Tibial nerve (tissue), 4 donors: ENCODE measurements at places on chromosomes 6 and 20.

GRCh38 chr20:51492167-51493092, 50.1 kb downstream of the NFATC2 start:
- peak overlapping the region; percentile 3 for H3K4me3 ChIP-seq
- H3K27me3 ChIP-seq, result no peaks in the 10 kb centered on the region
- H3K4me1 ChIP-seq, result peaks cover 27% of the 10 kb centered on the region
- DNase-seq, result no peak
- H3K36me3 ChIP-seq, result no peaks in the 10 kb centered on the region

DNA sequence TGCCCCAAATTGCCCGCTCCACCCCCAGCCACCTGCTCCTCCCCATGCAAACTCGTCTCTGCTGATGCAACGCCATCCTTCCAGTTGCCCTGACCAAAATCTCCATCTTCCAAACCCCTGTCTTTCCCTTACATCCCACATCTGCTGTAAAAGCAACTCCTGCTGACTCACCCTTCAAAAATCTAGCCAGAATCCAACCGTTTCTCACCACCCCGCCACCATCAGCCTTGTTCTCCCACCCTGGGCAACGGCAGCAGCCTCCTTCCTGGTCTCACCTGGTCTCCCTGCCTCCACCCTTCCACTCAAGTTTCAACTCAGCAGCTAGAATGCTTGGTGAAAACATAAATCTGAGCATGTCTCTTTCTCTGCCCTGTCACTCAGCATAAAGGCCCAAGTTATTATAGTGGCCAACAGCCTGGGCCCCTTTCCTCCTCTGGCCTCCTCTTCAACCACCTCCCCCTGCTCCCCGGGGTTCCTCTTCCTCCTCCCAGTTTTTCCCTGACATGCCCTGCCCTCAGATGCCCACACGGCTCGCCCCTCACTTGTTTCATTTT, 7.2 kb upstream of the SYNJ2 start:
- H3K27me3 ChIP-seq, result no peaks in the 10 kb centered on the region
- no peak overlapping the region for H3K27ac ChIP-seq
- H3K36me3 ChIP-seq, result no peaks in the 10 kb centered on the region

- no peaks in the 10 kb centered on the region for H3K27me3 ChIP-seq
- no peaks in the 10 kb centered on the region for H3K36me3 ChIP-seq
- DNase-seq, result no peak
- H3K27ac ChIP-seq, result no peak overlapping the region
- H3K4me3 ChIP-seq, result no peak overlapping the region
Observed at GRCh38 chr6:14626556-14626955, 509.0 kb downstream of the CD83 start.

GRCh38 chr6:130934848-130935585, 107.8 kb downstream of the SMLR1 start:
- H3K4me1 ChIP-seq, result peaks cover 34% of the 10 kb centered on the region
- H3K27me3 ChIP-seq, result no peaks in the 10 kb centered on the region
- H3K4me3 ChIP-seq, result no peak overlapping the region
- peak overlapping the region; percentile 84 for H3K27ac ChIP-seq
- H3K36me3 ChIP-seq, result no peaks in the 10 kb centered on the region

- H3K4me3 ChIP-seq, result no peak overlapping the region
- no peak for DNase-seq
- H3K27ac ChIP-seq, result no peak overlapping the region
- no peaks in the 10 kb centered on the region for H3K36me3 ChIP-seq
Observed at GRCh38 chr6:94190030-94190429, 770.7 kb upstream of the EPHA7 start.

DNA sequence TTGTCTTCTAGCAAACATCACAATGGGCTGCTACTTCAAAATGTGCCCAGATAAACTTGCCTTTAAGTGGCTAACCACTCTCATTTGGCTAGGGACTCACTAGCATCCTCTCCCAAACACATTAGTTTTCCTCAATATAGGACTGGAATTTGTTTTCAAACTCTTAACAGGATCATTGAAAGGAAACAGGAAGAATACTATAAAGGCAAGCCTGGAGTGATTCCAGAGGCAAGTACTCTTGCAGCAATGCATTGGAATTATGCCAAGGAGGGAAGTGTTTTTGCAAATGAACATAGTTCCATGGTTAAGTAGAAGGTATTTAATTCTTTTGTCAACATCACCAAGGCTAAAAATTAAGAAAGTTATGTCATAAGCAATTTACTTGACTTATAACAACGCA, 12.2 kb downstream of the EPHA7 start:
- no peaks in the 10 kb centered on the region for H3K4me1 ChIP-seq
- H3K27ac ChIP-seq, result no peak overlapping the region
- no peak overlapping the region for H3K4me3 ChIP-seq
- no peaks in the 10 kb centered on the region for H3K36me3 ChIP-seq
- no peak for DNase-seq
- no peaks in the 10 kb centered on the region for H3K27me3 ChIP-seq

DNA sequence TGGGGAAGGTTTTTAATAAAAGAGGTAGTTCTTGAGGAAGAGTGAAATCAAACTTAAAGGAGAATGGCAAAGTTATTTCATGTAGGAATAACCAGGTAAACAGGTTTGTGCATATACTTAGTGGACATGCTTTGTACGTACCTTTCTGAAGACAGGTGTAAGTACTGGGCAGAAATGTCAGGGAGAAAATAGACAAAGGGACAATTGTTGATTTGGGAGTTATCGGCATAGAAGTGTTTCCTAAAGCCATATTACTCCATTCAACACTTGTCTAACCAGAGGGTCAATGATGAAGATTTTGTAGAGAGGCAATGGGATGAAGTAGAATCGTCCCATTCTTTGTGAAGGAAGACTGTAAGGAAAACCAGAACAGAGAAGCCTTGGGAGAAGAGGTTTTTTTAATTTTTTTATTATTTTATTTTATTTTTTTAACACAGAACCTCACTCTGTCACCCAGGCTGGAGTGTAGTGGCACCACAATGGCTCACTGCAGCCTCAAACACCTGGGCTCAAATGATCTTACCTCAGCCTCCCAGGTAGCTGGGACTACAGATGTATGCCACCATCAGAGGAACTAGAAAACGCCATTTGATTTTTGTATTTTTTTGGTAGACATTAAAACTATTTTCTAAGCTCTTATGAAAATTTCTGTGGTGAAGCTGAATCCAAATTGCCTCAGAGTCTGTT, 18.0 kb downstream of the SMAP1 start:
- no peaks in the 10 kb centered on the region for H3K4me1 ChIP-seq
- no peaks in the 10 kb centered on the region for H3K27me3 ChIP-seq
- DNase-seq, result no peak
- H3K36me3 ChIP-seq, result no peaks in the 10 kb centered on the region
- H3K27ac ChIP-seq, result no peak overlapping the region

DNA sequence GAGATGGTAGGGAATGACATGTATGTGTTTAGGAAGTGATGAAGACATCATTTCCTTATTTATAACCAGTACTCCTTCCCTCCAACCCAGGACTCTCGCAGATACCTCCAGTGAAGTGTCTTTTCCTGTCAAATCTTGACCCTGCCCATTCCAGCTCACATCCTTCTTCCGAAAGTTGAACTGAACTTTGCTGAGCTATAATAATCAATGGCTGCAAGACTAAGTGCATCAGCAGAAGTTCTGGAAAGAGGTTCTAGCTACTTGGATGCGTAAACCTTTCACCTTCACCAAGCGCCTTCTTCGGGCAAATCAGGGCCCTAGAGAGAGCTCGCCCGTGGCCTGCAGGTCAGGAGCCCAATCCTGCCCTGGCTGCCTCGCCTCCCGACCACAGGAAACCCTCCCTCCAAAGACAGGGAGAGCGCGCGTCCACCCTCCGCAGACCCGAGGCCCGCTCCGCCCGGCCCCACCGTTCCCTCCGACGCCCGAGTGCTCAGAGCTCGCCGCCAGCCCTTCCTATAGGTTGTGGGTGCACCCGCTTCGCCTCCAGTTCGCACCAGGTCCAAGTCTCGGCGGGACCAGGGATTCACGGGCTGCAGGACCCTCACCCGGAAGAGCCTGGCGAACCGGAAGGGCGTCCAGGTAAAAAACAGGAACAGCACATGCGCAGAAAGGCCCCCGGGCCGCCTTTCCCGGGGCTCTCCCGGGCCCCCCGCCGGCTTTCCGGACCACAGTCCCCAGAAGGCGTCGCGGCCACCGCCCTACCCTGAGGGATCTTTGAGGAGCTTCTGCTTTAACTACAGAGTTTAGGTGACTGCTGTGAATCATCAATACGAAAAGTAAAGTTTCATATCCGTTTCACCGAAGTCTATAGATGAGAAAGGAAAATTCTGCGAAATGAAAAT, at the start of gene ZNF334:
Gene ZNF334 (minus strand): TSS at position 617 of the 902 bp plus-strand sequence. CDS start 1,457 bp downstream, outside the sequence.
- H3K4me3 ChIP-seq, result peak within 1 kb of the TSS; percentile 78
- no peak within 1 kb of the TSS for H3K27ac ChIP-seq
- DNase-seq, result peak; percentile 33

- H3K27me3 ChIP-seq, result no peaks in the 10 kb centered on the region
- H3K27ac ChIP-seq, result no peak overlapping the region
- no peak overlapping the region for H3K4me3 ChIP-seq
- no peaks in the 10 kb centered on the region for H3K4me1 ChIP-seq
- no peak for DNase-seq
Observed at GRCh38 chr6:143441680-143442545, 8.6 kb downstream of the ADAT2 start.
